ENCODE measurements at places on chromosomes 6 and 20.

GRCh38 chr6:105595829-105596228, 192.9 kb upstream of the PREP start:
- DNase-seq = no peak

- no peak for DNase-seq
Observed at GRCh38 chr20:63700199-63701050, 4.0 kb downstream of the TNFRSF6B start.

- no peak for DNase-seq
Observed at GRCh38 chr6:156807028-156807427, 29.9 kb downstream of the ARID1B start.

DNA sequence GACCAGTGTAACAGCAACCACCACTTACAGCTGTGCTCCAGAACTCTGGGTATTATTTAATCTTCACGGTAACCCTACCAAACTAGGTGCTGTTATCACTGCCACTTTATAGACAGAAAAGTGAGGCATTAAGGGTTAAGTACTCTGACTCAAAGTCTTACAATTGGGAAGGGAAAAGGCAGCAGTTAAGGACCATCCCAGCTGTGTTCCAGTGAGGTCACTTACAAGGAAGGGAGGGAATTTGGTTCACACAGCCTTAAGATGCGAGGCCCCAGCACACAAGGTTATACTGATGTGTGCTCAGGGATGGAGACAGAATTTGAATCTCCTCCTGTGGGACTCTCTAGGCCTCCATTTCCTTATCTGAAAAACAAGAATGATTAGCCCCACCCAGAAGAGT, 46.7 kb downstream of the TRERF1 start:
- no peak for DNase-seq

- DNase-seq = no peak
Observed at GRCh38 chr6:44052419-44053023, 74.7 kb downstream of the MRPL14 start.

- no peak for DNase-seq
Observed at GRCh38 chr20:64142590-64142989, 21.7 kb upstream of the MYT1 start.

GRCh38 chr6:165662749-165663376, at the start of gene PDE10A:
Gene PDE10A (minus strand): TSS chr6:165663241. CDS start chr6:165662811, 430 bp downstream.
- DNase-seq = no peak

GRCh38 chr20:64069209-64069613, 6.2 kb downstream of the TCEA2 start:
- no peak for DNase-seq

DNA sequence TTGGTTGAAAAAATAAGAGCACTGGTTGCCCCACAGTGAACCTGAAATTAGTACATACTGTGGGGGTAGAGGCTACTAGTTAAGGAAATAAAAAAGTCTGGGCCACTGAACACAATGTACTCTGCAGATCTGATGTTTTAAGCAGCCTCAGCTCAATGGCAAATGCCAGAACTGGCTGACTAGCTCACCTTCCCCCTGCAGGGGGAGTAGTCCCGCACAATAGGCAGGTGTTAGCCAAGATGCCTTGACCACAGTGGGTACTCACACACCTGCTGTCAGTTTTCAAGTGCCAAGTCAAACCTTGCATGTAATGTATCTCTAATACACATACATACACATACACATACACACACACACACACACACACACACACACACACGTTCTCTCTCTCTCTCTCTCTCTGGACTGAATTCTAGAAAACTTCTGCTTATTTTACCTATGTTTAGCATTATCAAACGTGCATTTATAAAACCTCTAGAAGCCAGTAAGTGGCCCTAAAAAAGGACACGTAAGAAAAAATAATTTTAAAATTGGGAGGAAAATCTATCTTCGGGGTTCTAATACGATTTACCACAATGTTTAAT, 36.1 kb downstream of the GMDS start:
- DNase-seq = no peak

DNA sequence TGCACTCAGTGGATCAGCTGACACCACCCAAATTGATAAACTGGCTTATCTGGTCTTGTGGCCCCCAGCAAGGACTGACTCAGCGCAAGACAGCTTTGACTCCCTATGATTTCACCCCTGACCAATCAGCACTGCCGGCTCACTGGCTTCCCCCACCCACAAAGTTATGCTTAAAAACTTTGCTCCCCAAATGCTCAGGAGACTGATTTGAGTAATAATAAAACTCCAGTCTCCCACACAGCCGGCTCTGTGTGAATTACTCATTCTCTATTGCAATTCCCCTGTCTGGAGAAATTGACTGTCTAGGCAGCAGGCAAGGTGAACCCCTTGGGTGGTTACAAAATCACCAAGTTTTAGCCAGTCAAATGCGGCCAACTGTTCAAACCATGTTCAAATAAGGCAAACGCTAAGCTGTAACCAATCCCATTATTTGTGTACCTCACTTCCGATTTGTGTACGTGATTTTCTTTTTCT, 32.5 kb downstream of the SLC22A2 start:
- DNase-seq = no peak

- DNase-seq = no peak
Observed at GRCh38 chr6:84866715-84867114, 102.3 kb upstream of the TBX18 start.

DNA sequence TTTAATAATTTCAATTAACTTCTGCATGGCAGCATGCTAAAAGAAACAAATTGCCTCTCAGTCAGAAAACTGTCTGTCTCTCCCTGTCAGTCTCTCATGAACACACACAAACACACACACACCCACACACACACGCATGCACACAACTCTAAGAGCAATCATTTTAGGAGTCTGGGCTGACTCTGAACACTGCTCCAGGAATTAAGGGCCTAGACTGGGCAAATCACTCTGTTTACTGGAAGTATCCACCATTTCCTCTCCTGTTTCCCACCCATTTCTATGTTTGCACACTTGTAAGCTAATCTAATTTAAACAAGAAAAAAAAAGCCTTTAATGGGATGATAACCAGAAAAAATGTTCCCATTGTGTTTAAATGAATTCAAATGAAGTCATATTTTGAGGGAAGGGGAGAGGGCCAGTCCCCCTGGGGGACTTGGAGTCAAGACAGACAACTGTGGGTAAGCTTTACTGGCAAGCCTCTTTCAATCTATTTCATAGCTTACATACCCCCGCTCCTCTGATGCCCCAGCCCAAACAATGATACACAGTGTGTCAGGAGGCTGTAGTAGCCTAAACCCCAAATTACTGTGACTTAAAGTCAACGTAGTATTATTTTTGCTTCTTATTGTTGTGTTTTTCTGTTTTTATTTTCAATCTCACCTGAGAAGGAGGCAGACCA, 447.8 kb upstream of the FLRT3 start:
- DNase-seq = no peak

- DNase-seq = no peak
Observed at GRCh38 chr6:5813625-5814027, 193.1 kb downstream of the NRN1 start.

GRCh38 chr6:140744659-140745320, 1370.3 kb upstream of the CITED2 start:
- no peak for DNase-seq

DNA sequence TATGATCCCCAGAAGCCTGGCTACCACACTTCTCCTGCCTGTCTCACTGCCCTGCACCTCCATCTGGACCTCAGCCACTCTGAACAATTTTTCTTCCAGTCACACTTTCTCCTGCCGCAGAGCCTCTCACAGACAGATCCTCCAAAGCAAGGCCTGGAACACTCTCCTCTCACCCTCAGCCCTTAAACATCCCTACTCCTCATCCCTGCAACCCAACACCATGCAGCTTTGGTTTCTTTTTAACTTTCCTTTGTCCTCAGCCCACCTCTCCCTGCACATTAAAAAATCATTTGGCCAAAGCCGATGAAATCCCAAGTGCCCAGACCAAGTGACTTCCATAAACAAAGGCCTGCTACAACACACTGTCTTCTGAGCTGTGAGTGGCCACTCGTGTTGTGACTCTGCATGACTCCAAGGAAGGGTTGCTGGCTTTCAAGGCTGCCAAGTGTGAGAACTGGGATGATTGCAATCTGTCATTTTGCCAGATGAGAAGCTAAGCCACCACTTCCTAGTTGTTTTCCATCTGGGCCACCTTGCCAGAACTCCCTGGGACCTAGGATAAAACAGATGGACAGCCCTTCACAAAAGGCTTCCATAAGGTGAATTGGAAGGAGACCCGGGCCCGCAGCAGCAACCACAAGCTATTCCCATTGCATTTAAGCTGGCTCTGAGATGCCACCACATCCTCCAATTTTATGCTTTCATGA, 144.4 kb upstream of the SSTR4 start:
- no peak for DNase-seq

- DNase-seq = no peak
Observed at GRCh38 chr6:115914098-115914497, 146.6 kb downstream of the FRK start.

- no peak for DNase-seq
Observed at GRCh38 chr6:12890171-12890790, 173.7 kb downstream of the PHACTR1 start.

GRCh38 chr6:149153693-149154092, 163.8 kb upstream of the TAB2 start:
- DNase-seq = no peak

DNA sequence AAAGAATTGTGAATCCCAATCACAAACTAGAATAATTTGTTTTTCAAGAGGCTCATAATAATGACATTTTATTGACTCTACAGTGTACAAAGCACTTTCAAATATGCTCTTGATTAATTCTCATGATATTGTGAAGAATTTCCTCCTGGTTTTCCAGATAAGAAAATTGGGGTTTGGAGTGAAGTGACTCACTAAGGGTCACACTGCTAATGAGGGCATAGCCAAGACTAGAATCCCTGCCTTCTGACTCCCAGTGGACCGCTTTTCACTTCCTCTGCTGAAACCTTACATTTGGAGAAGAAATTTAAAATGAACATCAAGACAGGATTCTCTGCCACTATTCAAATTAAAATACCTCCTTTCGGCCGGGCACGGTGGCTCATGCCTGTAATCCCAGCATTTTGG, 38.3 kb upstream of the LTV1 start:
- no peak for DNase-seq

- DNase-seq = no peak
Observed at GRCh38 chr20:58854638-58855471, 2.3 kb downstream of the GNAS start.

DNA sequence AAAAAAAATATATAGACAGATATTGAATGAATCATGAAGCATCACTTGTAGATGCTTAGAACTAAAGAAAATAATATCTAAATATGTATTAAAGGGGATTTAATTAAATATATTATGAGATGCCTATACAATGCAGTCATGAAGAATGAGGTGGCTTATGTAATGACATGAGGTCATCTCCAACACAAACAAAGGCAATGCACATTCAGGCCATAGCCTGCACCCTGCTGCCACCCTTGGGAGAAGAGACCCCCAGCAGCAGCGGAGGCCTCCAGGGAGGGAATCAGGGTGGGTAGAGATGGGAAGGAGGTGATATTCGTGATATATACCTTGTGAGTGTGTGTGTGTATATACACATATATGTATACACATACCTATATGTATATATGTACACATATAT, 26.4 kb upstream of the SSTR4 start:
- no peak for DNase-seq

DNA sequence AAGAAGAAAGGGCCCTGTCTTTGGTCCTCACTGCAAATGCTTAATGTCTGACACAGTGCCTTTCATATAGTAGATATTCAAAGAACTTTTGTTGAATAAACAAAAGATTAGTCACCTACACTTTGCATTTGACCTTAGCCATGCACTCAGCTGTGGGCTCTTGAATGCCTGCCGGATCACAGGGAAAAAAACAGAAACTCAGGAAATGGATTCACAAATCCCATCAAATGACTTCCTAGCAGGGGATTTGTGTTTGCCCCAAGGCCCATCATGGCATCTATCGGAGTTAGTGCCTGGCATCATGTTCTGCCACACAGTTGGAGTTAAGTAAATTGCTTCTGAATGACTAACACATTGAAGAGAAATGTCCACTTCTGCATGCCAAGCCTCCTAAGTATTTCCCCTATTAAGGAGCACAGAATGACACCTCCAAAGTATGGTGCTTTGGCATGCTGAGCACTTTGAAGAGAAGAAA, 72.3 kb upstream of the DST start:
- no peak for DNase-seq

DNA sequence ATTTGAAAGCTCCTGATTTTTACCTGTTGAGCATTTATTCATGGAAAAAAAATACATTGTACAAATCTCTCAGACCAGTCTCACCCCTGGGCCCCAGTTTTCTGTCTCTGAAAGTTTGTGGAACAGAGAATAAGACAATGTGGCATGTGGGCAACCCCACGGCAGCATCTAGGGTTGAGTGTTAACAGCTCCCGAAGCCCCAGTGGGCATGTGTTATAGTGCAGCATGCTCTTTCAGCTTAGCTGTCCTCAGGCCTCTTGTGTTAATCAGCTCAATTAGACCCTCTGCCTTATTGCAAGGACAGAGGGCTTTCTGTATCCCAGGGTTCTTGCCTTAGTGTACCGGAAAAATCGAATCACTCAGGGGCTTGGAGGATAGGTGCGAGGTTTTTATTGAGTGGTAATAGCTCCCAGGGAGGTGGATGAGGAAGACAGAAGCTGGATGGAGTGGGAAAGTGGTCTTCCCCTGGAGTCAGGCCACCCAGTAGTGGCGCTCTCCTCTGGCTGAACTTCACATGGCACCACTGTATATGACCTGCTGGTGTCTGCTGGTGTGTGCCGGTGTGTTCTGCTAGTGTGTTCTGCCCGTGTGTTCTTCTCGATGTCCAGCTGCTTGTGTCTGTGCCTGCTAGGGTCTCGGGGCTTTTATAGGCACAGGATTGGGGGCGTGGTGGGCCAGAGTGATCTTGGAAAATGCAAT, 382.8 kb downstream of the EPM2A start:
- DNase-seq = no peak

- DNase-seq = no peak
Observed at GRCh38 chr6:93789532-93789931, 370.2 kb upstream of the EPHA7 start.

- DNase-seq = no peak
Observed at GRCh38 chr6:54335871-54336270, 27.6 kb downstream of the TINAG start.

DNA sequence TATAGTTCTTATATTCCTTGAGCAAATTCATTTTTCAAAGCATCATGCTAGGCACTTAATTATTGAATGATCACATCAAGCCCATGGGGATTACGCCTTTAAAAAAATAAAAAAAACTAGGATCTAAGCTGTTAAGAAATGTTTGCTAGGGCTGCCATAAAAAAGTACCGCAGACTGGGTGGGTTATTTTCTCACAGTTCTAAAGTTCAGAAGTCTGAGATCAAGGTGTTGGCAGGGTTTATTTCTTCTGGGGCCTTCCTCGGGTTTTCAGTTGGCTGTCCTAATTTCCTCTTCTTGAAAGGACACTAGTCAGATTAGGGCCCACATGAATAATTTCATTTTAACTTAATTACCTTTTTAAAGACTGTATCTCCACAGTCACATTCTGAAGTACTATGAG, 165.6 kb upstream of the RIMS1 start:
- no peak for DNase-seq

GRCh38 chr6:142845143-142845571, 99.8 kb downstream of the HIVEP2 start:
- no peak for DNase-seq

- no peak for DNase-seq
Observed at GRCh38 chr6:54601600-54602300, 244.8 kb upstream of the FAM83B start.
